ENCODE measurements at places on chromosomes 7 and 10. TPM values are rescaled to one million over a fixed set of nuclear protein-coding genes. Genes with fewer than 3 reads are reported as not detected.
A peak's percentile ranks its signal among the peaks of the same experiment; 100 is the strongest.

- no peaks in the 10 kb centered on the region for H3K36me3 ChIP-seq
- no peak overlapping the region for H3K4me3 ChIP-seq
These were observed 80.2 kb upstream of the NEBL start for GRCh38 chr10:20977300-20977699.

FAM20C gene
- total RNA-seq = 143 TPM

HMX2 gene
- total RNA-seq = not detected

DNA sequence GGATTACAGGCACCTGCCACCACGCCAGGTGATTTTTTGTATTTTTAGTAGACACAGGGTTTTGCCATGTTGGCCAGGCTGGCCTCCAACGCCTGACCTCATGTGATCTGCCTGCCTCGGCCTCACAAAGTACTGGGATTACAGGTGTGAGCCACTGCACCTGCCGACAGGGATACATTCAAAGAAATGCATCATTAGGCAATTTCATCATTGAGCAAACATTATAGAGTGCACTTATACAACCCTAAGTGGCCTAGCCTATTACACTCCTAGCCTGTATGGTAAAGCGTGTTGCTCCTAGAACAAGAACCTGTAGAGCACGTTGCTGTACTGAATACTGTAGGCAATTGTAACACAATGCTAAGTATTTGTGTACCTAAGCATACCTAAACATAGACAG is 350.3 kb downstream of the GALNT17 start:
- H3K4me1 ChIP-seq = peaks cover 16% of the 10 kb centered on the region
- H3K36me3 ChIP-seq = no peaks in the 10 kb centered on the region
- H3K27ac ChIP-seq = no peak overlapping the region
- H3K27me3 ChIP-seq = no peaks in the 10 kb centered on the region

EBLN1 gene
- not detected for total RNA-seq

DNA sequence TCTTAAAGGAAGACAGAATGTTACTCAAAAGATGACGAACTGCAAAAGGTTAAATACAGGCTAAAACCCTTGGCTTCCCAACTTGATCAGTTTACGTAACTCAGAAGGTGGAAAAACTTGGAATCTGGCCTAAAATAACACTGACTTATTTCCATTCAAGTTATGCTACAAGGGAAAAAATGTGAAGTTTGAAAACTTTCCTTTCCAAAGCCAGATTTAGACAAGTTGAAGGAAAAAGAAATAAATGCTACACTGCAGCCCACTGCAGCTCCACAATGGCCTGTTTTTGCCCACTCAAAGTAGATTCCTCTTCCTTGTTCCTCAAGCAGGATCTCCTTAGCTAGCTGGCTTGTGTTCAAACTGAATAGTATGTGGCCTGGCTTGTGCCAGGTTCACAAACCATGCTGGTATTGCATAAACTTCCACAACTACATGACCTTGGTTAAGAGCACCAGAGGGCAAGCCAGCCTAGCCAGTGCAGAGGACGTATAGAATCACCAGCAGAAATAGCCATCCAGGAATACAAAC is 166.2 kb downstream of the CPEB3 start:
- no peak for DNase-seq
- no peaks in the 10 kb centered on the region for H3K36me3 ChIP-seq
- H3K4me3 ChIP-seq = peak overlapping the region; percentile 11
- peaks cover 43% of the 10 kb centered on the region for H3K4me1 ChIP-seq
- H3K27me3 ChIP-seq = no peaks in the 10 kb centered on the region

All from osteocyte (in vitro differentiated cells).